Omental fat pad (tissue), 4 donors: ENCODE measurements at places on chromosomes 2 and 18. TPM values are rescaled to one million over a fixed set of nuclear protein-coding genes. Genes with fewer than 3 reads are reported as not detected.

GRCh38 chr2:85717308-85718008 is 23.3 kb downstream of the GNLY start:
- no peak for DNase-seq

DNA sequence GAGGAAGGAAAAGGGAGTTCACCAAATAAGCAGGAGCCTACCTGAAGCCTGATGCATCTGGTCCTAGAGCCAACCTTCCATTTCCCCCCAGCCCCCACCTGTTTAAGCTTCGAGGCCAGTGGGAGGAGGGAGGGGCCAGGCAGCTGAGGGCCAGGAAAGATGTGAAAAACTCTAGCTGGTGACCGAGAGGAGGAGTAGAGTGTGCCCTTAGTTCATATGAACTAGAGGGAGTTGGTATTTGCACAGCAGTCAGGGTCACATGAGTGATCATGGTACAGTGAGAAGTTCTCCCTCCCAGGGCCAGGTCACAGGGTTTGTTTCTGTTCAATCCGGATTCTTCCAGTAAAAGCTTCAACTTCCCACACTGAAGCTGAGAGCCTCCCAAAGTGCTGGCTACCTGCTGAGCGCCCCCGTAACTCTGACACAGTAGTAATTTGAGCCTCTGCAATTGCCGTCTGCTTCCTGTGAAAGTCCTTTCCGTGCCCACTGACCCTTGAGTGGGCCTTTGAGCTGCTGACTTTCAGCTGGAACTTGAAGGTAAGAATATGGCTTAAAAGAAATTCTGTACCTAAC is at the start of gene SULT1C2:
SULT1C2 (plus strand) TSS at position 362 of the 573 bp plus-strand sequence. CDS start 4,773 bp downstream, outside the sequence.
- DNase-seq: no peak

- DNase-seq: no peak
These were observed 305.3 kb downstream of the PARD3B start for GRCh38 chr2:204850581-204850980.

GRCh38 chr2:191202209-191202721 is 42.9 kb upstream of the MYO1B start:
- no peak for DNase-seq

DNA sequence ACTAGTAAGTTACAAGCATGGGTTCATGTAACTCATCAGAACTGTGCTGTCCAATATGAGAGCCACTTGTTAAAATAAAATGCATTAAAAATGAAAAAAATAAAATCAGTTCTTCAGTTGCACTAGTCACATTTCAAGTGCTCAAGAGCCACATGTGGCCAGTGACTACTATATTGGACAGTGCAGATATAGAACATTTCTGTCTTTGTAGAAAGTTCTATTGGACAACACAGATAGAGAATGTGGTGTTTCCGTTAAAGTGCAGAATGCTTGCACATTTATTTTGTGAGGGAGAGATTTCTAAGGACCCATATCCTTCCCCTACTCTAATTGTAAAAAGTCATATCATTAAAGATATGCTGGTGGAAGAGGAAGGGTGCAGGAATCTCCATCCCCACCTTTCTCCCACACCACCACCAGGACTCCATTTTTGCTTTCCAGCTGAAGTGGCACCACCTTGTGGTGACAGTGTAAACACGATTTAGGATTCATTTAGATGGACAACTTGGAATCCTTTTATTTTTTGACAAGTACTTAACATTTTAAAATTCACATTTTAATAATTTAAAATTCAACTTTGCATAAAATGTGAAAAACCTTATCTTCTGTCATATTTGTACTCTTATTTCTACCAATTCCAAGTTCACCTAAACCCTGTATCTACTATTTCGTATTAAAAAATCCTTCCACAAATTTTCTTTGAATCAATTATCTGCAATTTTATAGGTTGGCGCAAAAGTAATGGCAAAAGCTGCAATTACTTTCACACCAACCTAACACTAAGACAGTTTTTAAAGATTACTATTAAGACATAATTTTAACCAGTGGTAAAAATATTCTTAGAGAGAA is 9.4 kb upstream of the CD302 start:
- DNase-seq: no peak

DNA sequence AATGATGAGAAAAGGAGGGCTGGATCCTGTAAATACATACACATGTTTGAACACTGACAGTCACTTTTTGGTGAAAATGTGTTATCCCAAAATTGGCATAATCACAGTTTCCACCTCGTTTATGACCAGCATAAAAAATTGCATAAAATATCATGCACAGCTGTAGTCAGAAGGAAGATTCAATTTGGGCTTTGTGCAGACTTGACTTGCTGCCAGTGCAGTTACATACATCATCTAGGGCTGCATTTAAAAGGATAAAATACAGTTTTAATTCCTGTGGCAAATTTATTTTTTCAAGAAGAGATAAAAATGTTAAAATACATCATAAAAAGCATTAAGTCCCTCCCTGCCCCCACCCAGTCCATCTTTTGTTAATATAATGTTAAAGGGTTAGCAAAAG is 103.8 kb downstream of the VWC2L start:
- no peak for DNase-seq

GRCh38 chr2:193806088-193806774 is 1611.5 kb upstream of the TMEFF2 start:
- no peak for DNase-seq

- no peak for DNase-seq
These were observed 13.7 kb downstream of the RUFY4 start for GRCh38 chr2:218082586-218083351.

- DNase-seq: no peak
These were observed 6.6 kb upstream of the STEAP3 start for GRCh38 chr2:119216994-119217393.

- DNase-seq: no peak
These were observed 69.0 kb upstream of the ZCCHC2 start for GRCh38 chr18:62453864-62454263.

GRCh38 chr2:206069417-206069816 is 16.6 kb downstream of the INO80D start:
- no peak for DNase-seq

GRCh38 chr2:217538719-217539118 is 464.1 kb downstream of the TNS1 start:
- DNase-seq: no peak

DNA sequence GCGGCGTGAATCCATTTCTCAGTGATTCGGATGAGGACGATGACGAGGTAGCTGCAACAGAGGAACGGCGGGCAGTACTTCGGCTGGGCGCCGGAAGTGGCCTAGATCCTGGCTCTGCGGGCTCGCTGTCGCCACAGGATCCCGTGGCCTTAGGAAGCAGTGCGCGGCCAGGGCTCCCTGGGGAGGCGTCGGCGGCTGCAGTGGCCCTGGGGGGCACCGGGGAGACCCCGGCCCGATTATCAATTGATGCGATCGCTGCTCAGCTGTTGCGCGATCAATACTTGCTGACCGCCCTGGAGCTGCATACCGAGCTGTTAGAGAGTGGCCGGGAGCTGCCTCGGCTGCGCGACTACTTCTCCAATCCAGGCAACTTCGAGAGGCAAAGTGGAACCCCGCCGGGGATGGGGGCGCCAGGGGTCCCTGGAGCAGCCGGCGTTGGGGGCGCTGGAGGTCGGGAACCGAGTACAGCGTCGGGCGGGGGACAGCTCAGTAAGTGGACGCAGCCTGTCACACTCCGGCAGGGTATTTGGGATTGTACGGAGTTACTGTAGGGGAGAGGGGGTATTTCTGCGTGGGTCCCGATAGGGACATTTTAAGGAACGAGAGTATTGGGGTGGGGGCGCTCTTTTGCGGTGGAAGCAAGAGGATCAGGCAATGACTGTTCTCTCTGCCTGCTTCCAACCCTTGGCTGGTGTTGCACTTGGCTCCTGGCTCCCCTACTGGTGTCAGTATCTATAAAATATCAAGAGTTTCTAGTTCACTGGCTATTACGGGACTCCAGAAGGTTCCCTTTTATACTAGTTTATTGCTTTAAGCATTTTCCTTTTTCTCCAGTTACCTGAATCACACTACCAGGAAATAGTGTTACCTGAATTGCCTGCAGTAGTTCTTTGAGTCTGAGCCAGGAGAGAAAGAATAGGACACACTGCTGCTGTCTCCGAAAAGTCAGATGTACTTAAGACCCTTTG is 772 bp downstream of the RELCH start:
- no peak for DNase-seq

GRCh38 chr2:30239986-30240752 is 8.8 kb downstream of the LBH start:
- DNase-seq: no peak

- DNase-seq: no peak
These were observed 139.8 kb downstream of the RNF152 start for GRCh38 chr18:61752973-61753372.

DNA sequence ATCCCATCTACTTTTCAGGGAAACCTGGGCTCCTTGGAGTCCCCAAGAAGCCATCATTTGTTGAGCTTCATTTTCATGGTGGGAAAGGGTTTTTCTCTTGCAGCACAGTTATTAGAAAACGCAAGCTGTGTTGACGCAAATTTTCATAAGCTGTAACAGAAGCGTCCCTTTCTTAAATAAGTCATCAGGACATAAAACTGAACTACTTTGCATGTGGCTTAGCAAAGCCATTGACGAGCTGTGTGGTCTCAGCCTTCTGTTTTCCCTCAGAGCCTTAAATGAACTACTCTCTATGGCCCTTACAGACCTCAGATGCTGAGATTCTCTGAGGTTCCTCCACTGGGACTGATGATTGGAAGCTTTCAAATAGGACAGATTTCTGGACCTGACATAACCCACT is 85.1 kb downstream of the ARL4C start:
- no peak for DNase-seq

DNA sequence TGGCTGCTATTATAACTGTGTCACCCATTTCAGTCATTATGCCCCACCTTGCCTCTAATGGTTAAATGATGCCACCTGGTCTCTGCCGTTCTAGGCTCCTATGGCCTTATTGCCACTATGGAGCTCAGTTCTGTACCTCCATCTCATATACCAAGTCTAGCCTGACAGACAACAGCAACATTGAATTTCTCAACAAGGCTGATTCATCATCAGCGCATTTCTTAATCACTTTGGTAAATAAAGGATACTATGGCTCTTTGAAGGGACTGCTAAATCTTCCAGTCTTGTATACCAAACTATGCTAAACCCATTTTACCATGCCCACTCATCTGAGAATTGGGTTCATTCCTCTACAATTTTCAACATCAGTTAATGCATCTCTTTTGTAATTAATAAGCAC is 784.5 kb upstream of the CELF4 start:
- no peak for DNase-seq

DNA sequence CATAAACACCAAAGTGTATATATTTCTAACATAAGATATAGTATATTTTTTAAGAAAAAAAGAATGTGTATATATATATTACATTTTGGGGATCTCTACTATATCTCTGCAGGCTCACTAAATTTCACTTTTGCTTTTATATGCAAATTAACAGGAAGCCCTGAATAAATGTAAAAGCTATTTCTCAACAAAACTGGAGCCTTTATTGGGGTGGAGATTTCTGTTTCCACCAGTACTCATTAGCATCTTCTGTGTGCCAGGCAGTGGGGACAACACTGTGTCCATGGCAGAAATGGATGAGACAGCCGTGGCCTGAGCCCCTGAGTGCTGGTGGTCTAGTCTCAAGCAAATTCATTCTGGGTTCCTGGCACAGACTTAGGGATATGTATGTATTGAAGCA is 41.3 kb downstream of the C18orf63 start:
- DNase-seq: no peak

DNA sequence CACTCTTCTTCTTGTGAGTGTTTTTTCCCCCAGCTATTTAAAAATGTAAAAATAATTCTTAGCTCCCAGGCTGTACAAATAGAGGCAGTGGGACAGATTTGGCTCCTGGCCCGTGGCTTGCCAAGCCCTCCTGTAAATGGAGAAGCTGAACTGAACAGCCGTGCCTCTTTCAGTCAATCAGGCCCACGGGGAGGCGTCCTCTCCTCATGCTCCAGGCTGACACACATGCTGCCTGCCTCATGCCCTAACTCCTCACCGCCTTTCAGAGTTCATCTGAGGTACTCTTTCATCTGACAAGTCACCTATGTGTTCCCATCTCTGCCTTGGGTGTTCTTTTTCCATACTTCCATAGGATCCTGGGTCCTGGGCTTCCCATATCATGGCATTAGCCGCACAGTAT is 58.9 kb downstream of the BMP10 start:
- no peak for DNase-seq

- DNase-seq: no peak
These were observed 158.0 kb upstream of the RASGRP3 start for GRCh38 chr2:33318456-33318855.

GRCh38 chr2:205883965-205884364 is 201.7 kb downstream of the NRP2 start:
- DNase-seq: no peak

SERPINB8 gene
- 9.0 TPM for total RNA-seq

SGPP2 gene
- 4.6 TPM for total RNA-seq

STPG4 gene
- 1.2 TPM for total RNA-seq

FOXI3 gene
- not detected for total RNA-seq

MAL gene
- total RNA-seq: not detected
